Stimulated activated effector memory CD8-positive, alpha-beta T cell treated with anti-CD3 and anti-CD28 coated beads, Interleukin-12 subunit alpha, Interleukin-12 subunit beta, amount 100 ng/mL, for 72 hours (primary cell): ENCODE measurements at places on chromosomes 11 and 22.

DNA sequence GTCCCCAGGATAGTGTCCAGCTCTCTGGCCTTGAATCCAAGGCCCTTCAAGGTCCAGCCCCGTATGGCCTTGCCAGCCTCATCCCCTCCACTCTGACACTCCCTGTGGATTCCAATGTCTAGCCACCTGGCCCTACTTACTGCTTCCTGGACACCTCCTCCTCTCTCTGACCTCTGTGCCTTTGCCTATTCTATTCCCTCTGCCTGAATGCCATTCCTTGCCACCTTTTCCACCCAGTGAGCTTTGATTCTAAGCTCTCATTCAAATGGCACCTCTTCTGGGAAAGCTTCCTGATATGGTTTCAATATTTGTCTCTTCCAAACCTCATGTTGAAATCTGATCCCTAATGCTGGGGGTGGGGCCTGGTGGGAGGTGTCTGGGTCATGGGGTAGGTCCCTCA lies 31.9 kb upstream of the TTLL12 start:
- DNase-seq = no peak

GRCh38 chr11:8728563-8728962 lies 46.0 kb downstream of the RPL27A start:
- no peak for DNase-seq

DNA sequence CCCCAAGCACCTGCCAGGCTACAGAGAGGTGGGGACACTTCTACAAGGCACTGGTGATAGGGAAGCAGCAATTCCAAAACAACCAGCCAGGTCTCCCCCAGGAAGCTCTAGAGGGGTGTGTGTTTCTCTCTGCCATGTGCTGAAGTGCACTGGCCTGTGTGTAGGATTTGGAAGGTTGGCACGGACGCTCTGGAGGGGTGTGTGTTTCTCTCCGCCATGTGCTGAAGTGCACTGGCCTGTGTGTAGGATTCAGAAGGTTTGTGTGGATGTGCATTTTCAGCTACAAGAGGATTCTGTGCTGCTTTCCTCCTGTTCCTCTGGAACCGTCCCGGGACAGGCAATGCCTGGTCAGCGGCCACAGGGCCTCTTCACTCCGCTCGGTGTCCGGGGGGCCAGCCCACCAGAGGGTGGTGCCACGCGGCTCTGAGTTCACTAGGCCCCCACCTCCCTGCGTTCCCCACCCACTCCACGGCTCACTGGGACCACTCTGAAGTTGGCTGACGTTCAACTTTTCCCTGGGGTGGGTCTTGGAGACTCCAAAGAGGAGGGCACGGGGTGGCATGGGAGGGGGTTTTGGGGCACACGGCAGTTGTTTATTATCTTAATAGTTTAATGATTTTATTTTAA lies 552.8 kb downstream of the BRD1 start:
- no peak for DNase-seq

DNA sequence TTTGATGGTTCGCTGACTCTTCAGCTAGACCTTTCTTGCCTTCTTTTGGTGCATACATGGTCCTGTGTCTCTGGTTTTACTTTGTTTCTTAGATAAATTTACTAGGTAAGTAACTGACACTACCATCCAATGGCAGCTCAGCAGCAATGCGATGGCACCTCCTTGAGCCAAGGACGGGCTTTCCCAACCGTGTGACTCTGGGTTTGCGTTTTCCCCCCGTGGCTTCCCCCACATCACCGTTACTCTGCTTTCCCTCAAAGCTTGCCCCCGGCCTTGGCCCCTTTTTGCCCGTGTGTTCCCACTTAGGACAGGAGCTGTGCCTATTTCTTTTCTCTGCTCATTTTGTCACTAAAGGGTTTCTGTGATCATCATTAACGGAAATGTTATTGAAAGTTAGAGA lies 41.5 kb downstream of the TBC1D22A start:
- DNase-seq = no peak

DNA sequence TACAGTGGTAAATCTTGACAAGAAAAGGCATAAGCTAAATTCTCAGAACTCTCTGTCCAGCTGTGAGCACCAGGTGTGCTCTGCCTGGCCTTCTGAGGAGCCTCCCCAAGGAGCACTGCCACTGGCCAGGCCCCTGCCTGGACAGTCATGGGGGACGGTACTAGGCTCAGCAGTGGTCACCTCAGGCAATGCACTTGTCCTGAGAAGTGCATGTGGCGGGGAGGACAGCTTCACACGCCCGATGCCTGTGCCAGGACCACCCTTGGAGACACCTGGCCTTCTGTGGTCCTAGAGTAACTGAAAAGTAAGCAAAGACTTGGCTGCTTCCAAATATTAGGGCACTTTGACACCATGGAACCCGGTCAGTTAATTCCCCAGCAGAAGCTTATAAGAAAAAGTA lies 28.6 kb upstream of the SCGB1A1 start:
- no peak for DNase-seq

DNA sequence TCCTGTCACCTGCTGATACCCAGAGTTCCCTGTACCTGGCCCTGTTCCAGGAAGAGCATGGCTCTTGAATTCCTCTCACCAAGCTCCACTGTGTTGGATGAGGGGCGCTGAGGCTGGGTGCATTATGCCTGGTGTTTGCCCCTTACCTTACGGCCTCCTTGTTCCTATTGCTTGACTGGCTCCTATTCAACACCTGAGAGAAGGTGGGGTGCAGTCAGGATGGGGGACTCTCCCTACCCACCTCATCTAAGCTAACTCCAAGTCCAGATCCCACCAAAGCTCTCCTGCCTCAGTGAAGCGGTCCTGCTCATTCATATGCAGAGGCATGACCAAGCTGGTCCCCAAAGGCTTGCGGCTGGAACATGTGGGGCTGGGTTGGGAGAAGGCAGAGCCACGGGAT lies 35.8 kb upstream of the RIC3 start:
- DNase-seq = no peak

DNA sequence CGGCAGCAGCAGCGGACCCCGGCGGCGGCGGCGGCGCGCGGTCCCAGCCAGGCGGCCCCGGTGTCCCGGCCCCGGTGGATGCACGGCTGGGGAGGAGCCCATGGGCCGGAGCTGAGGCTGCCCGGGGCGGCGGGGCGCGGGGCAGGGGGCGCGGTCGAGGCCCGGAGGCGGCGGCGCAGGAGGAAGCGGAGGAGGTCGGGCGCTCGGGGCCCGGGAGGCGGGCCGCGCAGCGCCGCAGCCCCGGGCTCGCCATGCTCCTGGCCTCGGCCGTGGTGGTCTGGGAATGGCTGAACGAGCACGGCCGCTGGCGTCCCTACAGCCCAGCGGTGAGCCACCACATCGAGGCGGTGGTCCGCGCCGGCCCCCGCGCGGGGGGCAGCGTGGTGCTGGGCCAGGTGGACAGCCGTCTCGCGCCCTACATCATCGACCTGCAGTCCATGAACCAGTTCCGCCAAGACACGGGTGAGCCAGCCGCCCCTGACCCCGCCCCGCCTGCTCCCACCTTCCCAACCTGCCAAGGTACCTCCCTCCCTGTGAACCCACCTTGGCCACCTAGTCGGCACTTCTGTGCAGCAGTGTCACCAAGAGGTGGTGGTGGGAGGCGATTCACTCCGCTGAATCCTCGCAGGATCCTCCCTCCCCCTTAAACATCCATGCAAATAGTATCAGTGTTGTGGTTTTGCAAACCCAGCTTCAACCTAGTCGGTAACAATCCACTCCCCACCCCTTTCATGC lies 580 bp downstream of the DTX4 start:
- DNase-seq = no peak

- no peak for DNase-seq
These were observed 22.7 kb downstream of the NAV2 start for GRCh38 chr11:19735157-19735908.

DNA sequence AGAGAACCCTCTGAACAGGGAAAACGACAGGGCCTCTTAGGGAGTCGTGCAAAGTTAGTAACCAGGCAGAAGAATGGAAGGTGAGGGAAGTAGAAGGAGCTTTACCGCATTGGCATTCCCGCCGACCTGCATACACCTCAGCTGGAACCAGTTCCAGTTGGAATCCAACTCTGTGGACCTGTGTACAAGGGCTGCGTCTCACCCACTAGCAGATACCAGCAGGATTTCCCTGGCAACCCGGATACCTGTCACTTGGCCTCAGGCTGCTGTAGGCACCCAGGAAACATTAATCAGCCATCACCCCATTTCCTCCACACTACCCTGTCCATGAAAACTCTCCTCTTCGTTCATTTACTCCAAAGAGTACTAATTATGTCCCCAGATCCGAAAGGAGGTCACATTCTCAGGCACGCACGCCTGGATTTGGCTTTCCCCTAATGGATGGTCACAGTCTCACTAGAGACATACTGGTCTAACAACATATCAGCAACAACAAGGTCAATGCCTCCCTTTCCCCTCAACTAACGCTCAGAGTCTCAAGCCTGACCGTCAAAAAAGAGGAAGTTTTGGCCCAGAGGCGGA lies 842 bp downstream of the ARFGAP2 start:
- no peak for DNase-seq

DNA sequence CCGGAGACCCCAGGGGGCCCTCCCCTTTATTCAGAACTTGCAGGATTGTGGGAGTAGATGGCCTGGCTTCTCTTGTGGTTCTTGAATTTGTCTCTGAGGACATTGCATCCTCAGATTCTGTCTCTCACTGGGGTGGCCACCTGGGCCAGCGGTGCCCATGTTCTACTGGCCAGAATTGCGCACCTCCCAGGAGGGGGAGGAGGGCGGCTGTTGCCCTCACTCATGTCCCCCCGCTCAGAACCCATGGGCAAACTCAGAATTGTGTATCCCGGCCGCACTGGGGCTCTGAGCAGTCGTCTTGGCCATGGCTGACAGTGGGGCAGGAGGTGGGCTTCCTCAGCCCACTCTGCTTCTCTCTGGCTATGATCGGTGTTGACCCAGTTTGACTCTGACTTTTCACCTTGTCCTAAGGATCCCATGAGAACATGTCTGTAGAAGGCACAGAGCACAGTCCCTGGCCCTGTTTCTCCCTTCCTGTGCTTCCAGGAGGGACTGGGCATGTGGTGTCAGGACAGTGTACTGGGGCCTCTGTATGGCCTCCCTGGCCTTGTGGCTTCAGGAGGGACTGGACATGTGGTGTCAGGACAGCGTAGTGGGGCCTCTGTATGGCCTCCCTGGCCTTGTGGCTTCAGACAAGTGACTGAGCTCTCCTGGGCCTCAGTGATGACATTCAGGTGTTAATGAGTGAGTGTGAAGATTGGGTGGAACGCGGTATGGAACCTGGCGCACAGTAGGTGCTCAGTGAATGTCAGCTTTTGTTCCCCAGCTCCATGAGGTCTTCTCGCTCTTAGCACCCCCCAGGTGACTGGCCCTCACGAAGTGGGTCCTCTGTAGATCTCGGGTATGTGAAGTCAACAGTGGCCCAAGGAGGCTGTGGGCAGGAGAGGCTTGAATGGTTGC lies 99.3 kb downstream of the TBC1D22A start:
- DNase-seq = no peak

- DNase-seq = no peak
These were observed 199.0 kb downstream of the GRIK4 start for GRCh38 chr11:120710354-120711131.

- no peak for DNase-seq
These were observed at the start of gene MRGPRX2 for GRCh38 chr11:19060629-19061028. Gene MRGPRX2 (minus strand): TSS chr11:19060717. CDS start chr11:19056402, 4,315 bp downstream.

- DNase-seq = no peak
These were observed 29.0 kb downstream of the PAMR1 start for GRCh38 chr11:35496416-35496815.

DNA sequence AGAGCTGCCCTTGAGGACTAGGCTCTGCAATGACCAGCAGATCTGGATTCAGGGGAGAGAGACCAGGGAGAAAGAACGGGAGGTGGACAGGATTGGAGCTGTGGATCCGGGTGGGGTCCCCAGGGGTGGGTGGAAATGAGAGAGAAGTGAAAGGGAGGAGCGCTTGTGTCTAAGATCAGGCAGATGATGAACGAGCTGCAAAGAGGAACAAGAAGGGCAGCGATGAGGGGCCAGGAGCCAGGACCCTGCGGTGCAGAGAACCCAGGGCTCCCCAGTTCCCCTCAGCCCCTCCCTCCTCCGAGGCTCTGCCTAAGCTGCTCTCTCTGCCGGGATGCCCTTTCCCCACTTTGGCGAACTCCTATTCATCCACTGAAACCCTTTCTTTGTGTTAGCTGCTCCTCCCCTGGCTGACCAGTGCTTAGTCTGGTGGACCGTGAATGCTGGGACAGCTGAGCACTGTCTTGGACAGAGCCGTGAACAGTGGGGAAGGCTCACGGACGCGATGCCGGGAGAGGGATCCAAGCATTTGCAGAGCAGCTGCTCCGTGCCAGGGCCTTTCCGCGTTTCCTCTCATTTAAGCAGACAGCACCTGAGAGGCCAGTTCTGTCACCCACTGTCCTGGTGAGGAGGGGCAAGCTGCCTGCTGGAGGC lies 35.9 kb downstream of the SHISAL1 start:
- no peak for DNase-seq

DNA sequence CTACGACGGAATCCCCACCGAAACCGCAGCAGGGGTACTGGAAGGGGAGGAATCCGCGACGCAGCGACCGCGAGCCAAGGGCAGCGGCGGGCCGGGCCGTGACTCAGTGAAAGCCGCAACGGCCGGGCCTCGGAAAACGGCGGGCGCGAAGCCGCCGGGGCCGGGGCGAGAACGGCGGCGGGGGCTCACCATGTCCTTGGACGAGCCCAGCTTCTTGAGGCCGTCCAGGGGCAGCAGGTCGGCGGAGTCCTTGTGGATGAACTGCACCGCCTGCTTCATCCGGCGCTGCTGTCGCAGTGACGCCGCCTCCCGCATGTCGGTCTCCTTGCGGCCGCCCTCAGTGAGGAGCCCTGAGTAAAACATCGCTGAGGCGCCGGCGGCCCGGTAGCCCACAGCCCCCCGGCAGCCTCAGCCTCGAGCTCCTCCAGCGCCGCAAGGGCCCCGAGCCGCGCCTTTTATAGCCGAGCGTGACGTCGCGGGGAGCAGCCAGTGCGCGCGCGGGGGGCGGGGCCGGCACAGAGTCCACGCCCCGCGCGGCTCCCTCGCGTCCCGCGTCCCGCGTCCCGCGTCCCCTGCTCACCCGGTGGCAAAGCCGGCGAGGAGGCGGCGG lies at the start of gene NRIP3:
NRIP3 (minus strand) TSS at position 429 of the 610 bp plus-strand sequence; CDS start at position 363, 66 bp downstream.
- peak; percentile 50 for DNase-seq

DNA sequence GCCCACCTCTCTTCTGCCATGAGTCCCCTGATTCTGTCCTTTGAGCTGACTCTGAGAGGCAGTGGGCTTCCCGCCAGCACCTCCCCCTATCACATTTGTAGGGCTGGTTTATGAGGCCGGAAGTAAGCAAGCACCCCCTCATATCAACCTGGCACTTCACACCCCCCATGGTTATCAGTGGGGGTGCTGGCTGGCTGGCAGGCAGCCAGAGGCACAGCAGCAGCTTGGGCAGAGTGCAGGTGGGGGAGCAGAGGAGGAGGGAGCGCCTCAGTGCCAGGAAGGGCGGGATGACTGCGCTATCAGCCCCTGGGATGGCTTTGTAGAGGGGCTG lies 22.9 kb upstream of the CHRM4 start:
- no peak for DNase-seq

DNA sequence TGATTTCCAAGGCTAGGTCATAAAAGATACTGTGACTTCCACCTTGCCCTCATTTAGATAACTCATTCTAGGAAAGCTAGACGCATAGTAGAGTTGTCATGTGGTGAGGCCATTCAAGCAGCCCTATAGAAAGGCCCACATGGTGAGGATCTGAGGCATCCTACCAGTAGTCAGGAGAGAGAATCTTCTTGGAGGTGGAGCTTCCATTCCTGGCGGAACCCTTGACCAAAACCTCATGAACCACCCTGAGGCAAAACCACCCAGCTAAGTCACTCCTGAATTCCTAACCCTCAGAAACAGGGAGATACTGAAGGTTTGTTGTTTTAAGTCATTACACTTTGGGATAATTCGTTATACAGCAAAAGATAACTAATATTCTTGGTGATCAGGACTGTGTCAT lies 2.9 kb upstream of the HDHD5 start:
- DNase-seq = no peak

GRCh38 chr11:3037040-3037944 lies 19.9 kb downstream of the CARS1 start:
- DNase-seq = peak; percentile 45

- no peak for DNase-seq
These were observed 438.0 kb downstream of the LUZP2 start for GRCh38 chr11:24934733-24935439.
